ENCODE measurements at places on chromosomes 4 and X.

DNA sequence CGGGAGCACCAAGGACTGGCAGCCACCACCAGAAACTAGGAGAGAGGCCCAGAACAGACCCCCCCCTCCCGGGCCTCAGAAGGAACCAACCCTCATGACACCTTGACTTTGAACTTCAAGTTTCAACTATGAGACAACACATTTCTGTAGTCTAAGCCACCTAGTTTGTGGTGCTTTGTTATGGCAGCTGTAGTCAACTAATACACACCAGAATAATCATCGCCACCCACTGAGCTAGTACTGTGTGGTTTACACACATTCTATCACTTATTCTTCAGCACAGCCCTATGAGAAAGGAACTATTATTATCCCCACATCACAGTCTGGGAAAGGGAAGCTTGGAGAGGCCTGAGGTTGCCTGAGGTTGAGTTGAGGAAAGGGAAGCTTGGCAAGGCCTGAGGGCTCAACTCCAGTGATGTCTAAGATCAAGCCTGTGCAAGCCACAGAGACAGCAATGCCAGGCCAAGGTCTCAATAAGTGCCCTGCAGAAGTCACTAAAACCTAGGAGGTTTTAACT, 126.6 kb downstream of the FHDC1 start:
- no peak overlapping the region for H3K4me3 ChIP-seq
- DNase-seq, result no peak
- H3K36me3 ChIP-seq, result no peaks in the 10 kb centered on the region
- H3K27ac ChIP-seq, result no peak overlapping the region
- H3K4me1 ChIP-seq, result no peaks in the 10 kb centered on the region
- H3K27me3 ChIP-seq, result peaks cover 9% of the 10 kb centered on the region

DNA sequence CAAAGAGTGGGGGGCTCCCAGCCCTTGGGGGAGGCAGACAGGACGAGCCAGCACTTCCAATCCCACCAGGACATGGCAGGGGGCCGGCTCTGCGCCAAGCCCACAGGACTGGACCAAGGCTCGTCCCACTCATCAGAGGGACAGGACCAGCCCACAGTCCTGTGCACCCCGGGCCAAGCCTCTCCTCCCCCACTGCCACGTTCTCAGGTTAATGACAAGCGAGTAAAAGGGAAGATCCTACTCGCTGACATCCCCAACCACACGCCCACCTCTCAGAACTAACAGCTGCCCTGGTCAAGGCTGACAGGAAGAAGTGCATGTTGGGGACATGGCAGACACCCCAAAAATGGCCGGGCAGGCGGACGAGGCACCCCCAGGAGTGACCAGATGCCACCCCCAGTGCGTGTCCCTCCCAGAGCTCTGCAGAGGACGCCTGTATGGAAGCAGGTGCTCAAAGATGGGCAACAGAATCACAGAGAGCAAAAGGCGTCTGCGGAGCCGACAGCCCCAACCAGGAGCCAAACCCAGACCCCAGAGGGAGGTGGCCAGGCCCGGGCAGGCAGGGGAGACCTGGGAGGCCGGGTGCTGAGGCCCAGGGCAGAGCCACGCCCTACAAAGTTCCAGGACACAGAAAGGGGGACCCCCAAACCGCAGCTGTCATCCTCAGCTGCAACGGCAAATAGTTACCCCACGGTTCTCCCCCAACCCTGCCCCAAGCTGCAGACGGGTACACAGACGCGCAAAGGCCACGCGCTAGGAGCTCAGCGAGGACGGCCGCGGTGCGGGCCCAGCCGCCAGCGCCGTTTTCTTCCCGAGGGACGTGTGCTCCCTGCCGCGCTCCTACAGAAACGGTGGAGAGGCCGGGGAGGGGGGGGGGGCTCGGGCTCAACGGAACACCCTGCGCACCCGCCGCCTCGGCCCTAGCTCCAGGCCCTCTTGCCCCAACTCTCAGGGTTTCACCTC, 1.7 kb downstream of the CTBP1 start:
- H3K4me1 ChIP-seq, result peaks cover 84% of the 10 kb centered on the region
- peak; percentile 35 for DNase-seq
- peak overlapping the region; percentile 93 for H3K4me3 ChIP-seq
- H3K27me3 ChIP-seq, result no peaks in the 10 kb centered on the region
- peak overlapping the region; percentile 87 for H3K27ac ChIP-seq
- H3K36me3 ChIP-seq, result no peaks in the 10 kb centered on the region

DNA sequence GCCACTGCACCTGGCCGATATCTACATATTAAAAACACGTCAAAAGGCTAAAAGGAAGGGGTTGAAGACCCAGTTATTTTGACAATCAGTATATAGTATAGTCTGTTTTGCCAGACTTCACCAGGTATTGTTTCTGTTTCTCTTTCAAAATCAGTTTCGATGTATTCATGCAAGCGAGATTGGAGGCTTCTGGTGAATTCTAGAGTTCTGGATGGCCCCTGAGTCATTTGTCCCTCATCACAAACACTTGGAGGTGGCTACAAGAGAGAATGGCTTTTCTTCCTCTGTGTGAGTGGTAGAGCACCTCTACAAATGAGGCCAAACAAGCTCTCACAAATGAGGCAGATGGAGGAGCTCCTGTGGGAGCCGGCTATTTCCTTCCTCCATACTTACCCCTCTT, 68.6 kb upstream of the ADGRG2 start:
- DNase-seq, result no peak
- H3K27ac ChIP-seq, result no peak overlapping the region
- no peak overlapping the region for H3K4me3 ChIP-seq

DNA sequence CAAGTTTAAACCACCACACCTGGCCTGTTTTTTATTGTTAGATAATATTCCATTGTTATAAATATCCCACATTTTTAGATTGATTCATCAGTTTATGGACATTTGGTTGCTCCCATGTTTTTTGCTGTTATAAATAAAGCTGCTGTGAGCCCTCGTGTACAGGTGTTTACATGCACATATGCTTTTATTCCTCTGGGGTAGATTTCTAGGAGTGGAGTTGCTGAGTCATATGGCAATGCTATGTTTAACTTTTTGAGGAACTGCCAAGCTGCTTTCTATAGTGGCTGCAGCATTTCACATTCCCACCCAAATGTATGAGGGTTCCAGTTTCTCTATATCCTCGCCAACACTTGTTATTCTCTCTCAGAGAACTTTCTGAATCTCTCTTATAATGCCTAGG, 90.5 kb downstream of the TBL1X start:
- DNase-seq, result no peak
- no peaks in the 10 kb centered on the region for H3K27me3 ChIP-seq
- no peaks in the 10 kb centered on the region for H3K36me3 ChIP-seq
- no peaks in the 10 kb centered on the region for H3K4me1 ChIP-seq
- no peak overlapping the region for H3K27ac ChIP-seq

GRCh38 chrX:22674932-22675331, 324.8 kb upstream of the DDX53 start:
- no peaks in the 10 kb centered on the region for H3K27me3 ChIP-seq
- no peak overlapping the region for H3K27ac ChIP-seq
- H3K4me1 ChIP-seq, result no peaks in the 10 kb centered on the region
- DNase-seq, result no peak
- no peak overlapping the region for H3K4me3 ChIP-seq
- no peaks in the 10 kb centered on the region for H3K36me3 ChIP-seq

- no peaks in the 10 kb centered on the region for H3K27me3 ChIP-seq
- no peak overlapping the region for H3K4me3 ChIP-seq
- H3K4me1 ChIP-seq, result no peaks in the 10 kb centered on the region
- no peaks in the 10 kb centered on the region for H3K36me3 ChIP-seq
Measured at GRCh38 chrX:13428053-13428786, 108.4 kb upstream of the ATXN3L start.

- no peaks in the 10 kb centered on the region for H3K4me1 ChIP-seq
- H3K36me3 ChIP-seq, result no peaks in the 10 kb centered on the region
- no peaks in the 10 kb centered on the region for H3K27me3 ChIP-seq
- H3K4me3 ChIP-seq, result no peak overlapping the region
- H3K27ac ChIP-seq, result no peak overlapping the region
Measured at GRCh38 chrX:108447303-108447702, 7.7 kb downstream of the COL4A5 start.

DNA sequence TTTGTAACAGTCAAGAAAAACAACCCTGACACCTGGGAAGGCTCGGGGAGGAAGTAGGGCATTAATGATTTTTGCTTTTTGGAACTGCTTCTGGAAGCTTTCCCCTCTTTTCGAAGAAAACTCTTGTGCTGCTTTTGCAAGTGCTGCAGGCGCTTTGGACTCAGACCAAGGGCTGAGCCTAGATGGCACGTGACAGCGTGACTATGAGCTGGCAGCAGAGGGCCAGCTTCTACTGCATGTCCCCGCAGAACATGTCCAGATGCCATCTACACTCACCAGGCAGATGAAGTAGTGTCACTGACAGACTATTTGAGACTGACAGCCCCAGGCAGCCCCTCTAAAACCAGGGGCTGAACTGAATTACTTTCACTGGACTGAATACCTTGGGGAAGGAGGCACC, 6.2 kb downstream of the NR0B1 start:
- no peaks in the 10 kb centered on the region for H3K4me1 ChIP-seq
- no peaks in the 10 kb centered on the region for H3K27me3 ChIP-seq
- no peak overlapping the region for H3K4me3 ChIP-seq
- no peaks in the 10 kb centered on the region for H3K36me3 ChIP-seq
- DNase-seq, result no peak

Data from T-cell (primary cell).